ENCODE measurements at places on chromosomes 1 and 21.

GRCh38 chr1:151059109-151060006 lies at the start of gene CDC42SE1:
Gene CDC42SE1 (minus strand): TSS chr1:151059622. CDS start chr1:151055730, 3,892 bp downstream.
- peak; percentile 80 for DNase-seq

GRCh38 chr1:12469493-12469892 lies 148.5 kb downstream of the DHRS3 start:
- no peak for DNase-seq

DNA sequence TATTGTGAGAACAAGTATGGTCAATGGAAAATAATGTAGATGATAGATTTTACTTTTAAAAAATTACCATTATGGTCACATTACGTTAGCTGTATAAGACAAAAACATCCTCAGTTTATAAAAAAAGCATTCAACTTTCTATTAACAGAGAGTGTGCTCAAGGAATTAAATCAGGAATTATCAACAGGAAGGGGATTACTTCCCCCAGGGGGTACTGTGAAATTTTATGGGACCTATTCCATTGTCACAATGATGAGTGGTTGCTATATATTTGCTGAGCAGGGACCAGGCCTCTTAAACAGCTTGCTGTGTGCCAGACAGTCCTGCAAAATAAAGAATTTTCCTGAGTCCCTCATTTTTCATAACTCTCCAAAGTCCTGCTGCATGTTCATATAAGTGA lies 21.2 kb downstream of the JAM2 start:
- DNase-seq = no peak

DNA sequence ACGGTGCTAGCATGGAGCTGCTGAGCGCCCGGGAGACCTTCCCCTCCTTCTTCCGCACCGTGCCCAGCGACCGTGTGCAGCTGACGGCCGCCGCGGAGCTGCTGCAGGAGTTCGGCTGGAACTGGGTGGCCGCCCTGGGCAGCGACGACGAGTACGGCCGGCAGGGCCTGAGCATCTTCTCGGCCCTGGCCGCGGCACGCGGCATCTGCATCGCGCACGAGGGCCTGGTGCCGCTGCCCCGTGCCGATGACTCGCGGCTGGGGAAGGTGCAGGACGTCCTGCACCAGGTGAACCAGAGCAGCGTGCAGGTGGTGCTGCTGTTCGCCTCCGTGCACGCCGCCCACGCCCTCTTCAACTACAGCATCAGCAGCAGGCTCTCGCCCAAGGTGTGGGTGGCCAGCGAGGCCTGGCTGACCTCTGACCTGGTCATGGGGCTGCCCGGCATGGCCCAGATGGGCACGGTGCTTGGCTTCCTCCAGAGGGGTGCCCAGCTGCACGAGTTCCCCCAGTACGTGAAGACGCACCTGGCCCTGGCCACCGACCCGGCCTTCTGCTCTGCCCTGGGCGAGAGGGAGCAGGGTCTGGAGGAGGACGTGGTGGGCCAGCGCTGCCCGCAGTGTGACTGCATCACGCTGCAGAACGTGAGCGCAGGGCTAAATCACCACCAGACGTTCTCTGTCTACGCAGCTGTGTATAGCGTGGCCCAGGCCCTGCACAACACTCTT lies 1.1 kb downstream of the TAS1R3 start:
- DNase-seq = no peak

GRCh38 chr1:34122080-34122932 lies 42.7 kb downstream of the CSMD2 start:
- no peak for DNase-seq

DNA sequence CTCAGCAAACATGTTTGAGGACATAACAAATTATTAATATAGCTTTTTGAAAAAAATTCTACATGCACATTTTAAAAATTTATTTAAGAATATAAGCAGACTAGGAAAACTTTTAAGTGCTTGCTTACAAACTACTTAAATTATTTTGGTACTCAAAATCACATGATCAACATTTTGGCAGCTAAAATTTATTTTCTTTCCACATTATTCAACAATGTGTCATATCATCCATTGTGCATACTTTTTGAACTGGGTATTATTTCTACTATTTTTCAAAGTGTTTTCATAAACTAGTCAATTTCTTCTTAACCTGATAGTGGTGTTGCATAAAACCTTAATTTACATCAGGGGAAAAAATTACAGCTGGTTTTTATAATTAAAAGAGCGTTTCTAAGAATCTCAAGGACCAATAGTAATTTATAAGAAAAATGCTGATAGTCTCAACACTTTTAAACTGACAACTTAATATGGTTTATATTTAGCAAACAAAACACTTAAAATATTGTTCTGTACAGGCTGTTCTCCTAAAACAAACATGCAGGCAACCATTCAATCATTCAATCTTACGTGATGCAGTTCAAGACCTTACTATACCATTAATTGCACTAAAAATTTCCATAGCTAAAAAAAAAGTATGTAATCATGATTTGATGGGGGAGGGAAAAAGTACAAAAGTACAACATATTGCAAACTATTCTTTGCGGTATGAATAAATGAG lies 105.0 kb downstream of the GPATCH2 start:
- no peak for DNase-seq

All from CD4-positive, alpha-beta T cell (primary cell).